ENCODE measurements at places on chromosomes 3 and 15.

DNA sequence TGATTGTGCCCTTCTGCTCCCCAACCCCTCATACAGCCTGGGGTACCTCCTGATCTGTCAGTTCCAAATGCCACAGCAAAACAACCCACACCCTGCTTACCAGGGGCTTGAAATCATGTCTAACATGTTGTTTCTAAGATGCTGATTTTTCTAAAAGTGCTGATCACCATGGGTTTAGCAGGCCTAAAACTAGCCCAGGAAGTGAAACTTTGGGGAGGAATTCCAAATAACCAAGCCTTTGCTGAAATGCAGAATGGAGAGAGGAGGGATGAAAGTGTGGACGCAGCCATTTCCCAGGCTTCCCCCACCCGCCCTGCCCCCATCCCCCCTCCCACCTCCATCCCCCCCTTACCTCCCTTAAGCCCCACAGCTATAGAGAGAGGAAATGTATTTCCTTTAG lies 2.0 kb upstream of the HRH1 start:
- DNase-seq = no peak

DNA sequence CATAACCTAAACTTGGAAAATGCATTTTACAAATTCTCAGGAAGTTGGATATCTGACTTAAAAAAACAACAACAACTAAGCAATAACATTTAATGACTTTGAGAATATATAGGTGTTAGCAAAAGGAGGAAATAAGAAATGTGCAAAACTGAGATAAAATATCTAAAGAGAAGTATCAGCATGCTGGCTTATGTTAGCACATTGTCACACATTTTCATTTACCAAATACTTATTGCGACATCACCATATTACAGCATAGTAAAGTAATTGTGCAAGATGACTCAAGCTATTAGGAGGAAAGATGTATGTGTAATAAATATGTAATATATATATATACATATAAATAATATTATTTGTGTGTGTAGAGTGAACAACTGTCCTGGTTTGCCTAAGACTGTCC lies 9.2 kb downstream of the PTX3 start:
- no peak for DNase-seq

GRCh38 chr3:171842864-171843518 lies at the start of gene TMEM212:
TSS of gene TMEM212 (plus strand) at chr3:171843349. CDS start at chr3:171843384, 35 bp downstream.
- no peak for DNase-seq

DNA sequence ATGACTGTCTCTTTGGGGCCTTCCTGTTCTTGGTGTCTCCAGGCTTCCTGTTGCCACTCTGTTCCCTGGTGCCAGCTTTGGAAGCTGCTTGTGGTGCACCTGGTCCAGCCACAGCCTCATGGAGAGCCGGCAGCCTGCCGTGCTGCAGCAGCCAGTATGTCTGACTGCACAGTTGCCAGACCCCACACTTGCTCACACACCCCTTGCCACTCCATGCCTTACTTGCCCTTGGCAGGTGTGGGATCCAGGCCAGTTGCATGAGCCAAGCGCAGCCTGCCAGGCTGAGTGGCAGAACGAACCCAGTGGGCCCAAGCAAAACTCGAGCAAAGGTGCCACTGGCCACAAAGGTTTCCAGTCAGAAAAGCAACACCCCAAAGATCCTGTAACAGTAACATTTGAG lies 309.2 kb downstream of the DOCK3 start:
- DNase-seq = no peak

DNA sequence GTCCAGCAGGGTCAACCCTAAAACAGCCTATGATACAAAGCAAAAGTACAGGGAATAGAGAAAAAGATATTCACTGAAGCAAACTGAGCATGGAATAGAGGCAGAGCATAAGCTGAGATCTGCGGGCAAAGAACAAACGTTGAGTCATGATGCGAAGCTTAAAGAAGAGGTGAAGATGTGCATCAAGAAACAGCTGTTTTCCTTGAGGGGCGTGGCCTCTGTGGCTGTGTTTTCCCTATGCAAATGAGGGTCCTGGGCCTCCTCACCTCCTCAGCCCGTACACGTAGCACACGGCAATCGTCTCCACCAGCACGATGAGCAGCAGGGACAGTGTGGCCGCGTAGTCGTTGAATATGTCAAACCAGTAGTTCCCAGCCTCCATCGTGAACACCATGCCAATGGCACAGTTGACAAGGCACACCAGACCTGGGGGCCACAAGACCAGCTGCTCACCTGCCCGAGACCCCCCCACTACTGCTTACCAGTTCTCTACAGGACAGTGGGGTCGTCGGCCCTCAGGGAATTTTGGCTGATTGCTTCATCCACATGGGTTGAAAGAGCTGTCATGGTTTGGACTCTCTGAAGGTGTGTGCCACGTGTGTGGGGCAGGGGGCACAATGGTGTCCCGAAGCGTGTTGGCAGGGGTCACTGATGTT lies 33.6 kb downstream of the SLC6A20 start:
- DNase-seq = no peak

- no peak for DNase-seq
Observed at GRCh38 chr3:16741103-16741758, 136.0 kb upstream of the DAZL start.

GRCh38 chr3:133699903-133700302 lies 38.2 kb upstream of the TOPBP1 start:
- no peak for DNase-seq

GRCh38 chr3:174862666-174863065 lies 3.5 kb downstream of the NAALADL2 start:
- no peak for DNase-seq

DNA sequence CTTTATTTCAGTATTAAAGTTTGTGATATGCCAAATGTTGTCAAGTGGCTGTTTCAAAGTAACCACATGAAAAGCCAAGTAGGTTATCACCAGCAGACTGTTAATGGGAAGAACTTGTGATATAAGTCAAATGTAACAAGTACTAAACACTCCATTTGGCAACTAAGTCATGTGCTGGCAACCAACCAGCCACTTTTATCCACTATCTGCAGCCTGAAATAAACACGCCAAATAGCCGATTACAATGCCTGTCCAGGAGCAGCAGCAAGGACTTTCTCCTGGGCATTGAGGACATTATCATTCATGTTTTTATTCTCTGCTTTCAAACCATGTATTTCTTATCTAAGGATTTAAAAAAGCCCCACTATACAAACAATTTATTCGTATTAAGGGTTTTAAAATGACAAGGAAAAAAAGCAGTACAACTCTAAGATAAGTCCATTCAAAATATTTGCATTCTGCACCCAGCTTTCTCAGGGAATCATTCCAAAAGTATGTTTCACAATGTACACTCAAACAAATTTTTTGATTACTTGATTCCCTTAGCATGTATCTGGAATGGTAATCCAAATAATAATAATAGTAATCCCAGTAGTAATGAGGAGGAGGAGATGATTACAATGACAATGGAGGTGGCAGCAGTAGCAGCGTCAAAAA lies 448.6 kb downstream of the ERC2 start:
- no peak for DNase-seq

GRCh38 chr15:67558502-67558901 lies 16.0 kb downstream of the MAP2K5 start:
- no peak for DNase-seq

GRCh38 chr3:56903231-56903782 lies 101.6 kb upstream of the ARHGEF3 start:
- no peak for DNase-seq

DNA sequence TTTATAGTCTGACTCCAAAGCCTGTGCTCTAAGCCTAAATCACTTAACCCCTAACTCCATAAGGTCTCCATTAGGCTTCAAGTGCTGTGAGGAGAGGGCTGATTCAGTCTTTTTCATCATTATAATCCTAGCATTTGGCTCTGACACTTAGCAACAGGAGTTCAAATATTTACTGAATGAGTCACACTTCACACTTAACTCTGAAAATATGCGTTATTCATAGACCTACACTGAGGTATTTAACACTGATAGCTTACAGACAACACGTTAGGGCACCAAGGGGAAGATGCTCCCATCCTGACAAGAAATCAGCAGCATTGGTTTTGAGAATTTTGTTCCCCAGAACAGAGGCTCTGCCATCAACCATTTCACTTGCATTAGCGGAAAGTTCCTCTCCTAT lies 53.5 kb downstream of the MSL2 start:
- peak; percentile 90 for DNase-seq

DNA sequence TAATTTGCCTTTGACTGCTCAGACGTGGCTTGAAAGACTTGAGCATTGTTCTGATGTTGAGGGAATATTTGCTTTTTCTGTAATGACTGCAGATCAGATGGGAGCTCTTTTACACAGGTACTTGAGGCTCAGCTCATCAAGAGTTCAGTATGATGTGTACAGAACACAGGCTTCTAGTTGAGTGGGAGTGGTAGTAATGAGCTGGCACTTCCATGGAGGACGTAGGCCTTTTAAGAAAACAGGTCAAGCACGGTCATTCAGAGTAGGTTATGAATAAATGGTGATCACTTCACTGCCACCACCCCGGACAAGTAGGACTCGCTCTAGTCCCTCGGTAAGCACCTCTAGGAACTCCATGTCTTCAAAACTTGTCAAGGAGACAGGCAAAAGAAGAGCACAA lies 8.8 kb downstream of the EMC4 start:
- DNase-seq = no peak
